NCI-H2029 treated with DMSO at 0.1 percent for 48 hours (cell line): ENCODE measurements at places on chromosomes 5 and 9.

DNA sequence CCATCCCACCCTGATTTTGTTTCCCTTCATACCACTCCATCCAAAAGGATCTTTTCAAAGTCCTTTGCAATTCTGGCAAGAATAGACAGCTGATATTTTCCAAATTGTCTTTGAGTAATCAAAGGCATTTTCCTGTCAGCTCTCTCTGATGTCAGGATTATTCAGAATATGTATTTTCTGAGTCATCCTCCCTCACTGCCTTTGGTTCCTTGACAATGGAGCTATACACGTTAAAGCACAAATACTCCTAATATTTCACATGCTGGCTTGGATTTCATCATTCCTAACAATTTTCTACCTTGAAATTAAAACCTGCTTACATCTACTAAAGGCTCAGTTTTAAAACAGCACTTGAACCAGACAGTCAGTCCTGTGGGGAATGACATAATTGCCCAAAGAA lies 379.4 kb downstream of the GADD45G start:
- no peak for DNase-seq

GRCh38 chr5:33410221-33410620 lies 30.5 kb upstream of the TARS1 start:
- DNase-seq: no peak

DNA sequence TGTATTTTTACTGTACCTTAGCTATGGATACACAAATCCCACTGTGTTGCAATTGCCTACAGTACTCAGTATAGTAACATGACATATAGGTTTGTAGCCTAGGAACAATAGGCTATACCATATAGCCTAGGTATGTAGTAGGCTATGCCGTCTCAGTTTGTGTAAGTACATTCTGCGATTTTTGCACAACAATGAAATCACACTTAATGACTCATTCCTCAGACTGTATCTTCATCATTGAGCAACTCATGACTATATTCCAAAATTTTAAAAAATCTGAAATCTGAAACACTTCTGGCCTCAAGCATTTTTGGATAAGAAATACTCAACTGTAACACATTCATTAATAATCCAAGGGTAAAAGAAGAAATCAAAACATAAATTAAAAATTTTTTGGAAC lies 666.8 kb upstream of the GRAMD2B start:
- DNase-seq: no peak

DNA sequence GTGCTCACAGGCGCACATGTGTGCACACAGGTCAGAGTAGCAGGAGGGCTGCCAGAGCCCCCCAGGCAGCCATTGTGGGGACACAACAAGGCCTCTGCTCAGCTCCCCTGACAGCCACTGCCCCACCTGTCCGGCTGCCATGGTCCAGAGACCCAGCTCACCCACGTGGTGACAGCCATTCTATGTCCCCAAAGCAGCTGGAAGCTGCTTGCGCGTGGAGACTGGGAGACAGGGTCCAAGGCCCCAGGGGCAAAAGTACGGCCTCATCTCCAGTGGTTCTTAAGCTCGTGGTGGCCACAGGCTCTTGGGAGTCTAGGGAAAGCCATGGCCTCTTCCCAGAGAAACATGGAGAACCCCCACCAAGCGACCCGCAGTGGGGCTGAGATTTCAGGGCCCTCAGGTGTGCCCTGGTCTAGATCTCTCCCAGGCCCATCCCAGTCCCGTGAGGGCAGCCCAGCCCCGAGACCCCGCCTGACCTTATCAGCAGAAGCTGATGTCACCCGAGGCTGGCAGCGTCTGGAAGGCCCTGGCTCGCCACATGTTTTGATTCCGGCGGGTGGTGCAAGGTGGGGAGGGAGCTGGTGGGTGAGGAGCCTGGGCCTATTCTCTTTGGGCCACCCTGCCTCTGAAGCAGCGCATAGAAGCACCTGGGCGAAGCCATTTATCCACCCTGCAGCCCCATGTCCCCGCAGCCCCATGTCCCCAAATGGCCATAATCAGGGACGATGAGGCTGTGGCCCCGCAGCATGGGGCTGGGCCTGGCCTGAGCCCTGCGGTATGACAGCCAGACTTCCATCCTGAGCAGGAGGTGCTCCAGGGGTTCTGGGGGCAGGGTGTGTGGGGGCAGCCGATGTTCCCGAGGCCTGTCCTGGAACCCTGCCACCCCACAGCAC lies 31.7 kb downstream of the GLT6D1 start:
- no peak for DNase-seq

GRCh38 chr5:157350939-157351801 lies 85.2 kb downstream of the CYFIP2 start:
- DNase-seq: no peak

GRCh38 chr9:97390791-97391406 lies 21.0 kb upstream of the TDRD7 start:
- no peak for DNase-seq
